SW 1271 (cell line): ENCODE measurements at places on chromosomes 4 and X.

DNA sequence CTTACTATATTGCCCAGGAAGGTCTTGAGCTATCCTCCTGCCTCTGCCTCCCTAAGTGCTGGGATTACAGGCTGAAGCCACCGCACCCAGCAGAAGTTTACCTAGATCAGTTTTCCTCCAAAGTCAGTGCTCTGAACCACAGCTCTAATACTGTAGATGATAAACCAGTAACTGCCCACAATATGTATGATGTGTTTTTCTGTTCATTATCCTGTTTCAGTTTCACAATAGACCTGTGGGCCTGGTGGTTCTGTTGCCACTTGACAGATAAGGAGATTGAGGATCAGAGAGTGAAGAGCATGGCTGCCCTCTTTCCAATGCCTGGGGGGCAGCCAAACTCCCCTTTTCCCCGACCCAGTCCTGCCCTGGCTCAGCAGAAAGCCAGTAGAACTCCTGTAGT is 87.0 kb downstream of the EFNB1 start:
- DNase-seq = no peak

DNA sequence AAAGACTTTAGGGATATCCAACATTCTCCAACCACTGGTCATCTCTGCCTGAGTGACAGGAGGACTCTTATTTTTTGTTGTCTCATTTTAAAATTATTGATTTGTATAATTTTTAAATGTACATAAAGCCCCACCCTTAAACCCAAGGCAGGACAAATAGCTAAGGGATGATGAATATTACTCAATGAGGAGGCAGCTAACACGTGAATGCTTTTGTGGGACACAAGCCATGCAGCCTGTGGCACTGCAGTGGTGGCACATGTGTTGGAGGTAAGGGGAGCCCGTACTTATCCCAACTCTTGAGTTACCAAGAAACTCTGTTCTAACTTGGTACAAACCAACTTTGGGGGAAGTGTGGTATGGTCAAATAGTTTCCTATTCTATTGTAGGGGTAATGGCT is 19.5 kb downstream of the MID1IP1 start:
- no peak for DNase-seq

GRCh38 chrX:113212052-113212451 is 371.4 kb upstream of the AMOT start:
- no peak for DNase-seq

GRCh38 chrX:151391722-151392121 is 5.3 kb upstream of the VMA21 start:
- no peak for DNase-seq

GRCh38 chrX:65581661-65582339 is 47.2 kb upstream of the LAS1L start:
- peak; percentile 33 for DNase-seq

- DNase-seq = no peak
Measured at GRCh38 chrX:47651043-47651905, 911 bp upstream of the ELK1 start.

GRCh38 chr4:121564840-121565375 is 131.9 kb downstream of the ANXA5 start:
- DNase-seq = no peak

GRCh38 chr4:39825741-39826231 is 127.8 kb downstream of the UBE2K start:
- no peak for DNase-seq

DNA sequence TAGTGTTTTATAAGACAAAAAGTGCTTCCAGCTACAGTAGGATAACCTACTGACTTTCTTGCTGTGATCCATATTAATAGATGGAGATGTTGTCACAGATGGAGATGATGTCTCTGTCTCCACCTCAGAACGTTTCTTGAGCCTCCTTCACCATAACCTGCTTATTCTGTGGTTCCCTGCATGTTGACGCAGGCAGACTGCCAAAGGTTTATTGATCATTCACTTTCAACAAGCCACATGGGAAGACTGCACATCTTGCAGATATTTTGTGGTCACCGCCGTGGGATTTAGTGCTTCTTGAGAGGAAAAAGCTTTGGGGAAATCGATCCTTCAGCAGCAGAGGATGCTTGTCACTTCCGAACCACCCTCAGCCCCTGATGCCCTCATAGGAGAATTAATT is 943.0 kb upstream of the PRKX start:
- no peak for DNase-seq

DNA sequence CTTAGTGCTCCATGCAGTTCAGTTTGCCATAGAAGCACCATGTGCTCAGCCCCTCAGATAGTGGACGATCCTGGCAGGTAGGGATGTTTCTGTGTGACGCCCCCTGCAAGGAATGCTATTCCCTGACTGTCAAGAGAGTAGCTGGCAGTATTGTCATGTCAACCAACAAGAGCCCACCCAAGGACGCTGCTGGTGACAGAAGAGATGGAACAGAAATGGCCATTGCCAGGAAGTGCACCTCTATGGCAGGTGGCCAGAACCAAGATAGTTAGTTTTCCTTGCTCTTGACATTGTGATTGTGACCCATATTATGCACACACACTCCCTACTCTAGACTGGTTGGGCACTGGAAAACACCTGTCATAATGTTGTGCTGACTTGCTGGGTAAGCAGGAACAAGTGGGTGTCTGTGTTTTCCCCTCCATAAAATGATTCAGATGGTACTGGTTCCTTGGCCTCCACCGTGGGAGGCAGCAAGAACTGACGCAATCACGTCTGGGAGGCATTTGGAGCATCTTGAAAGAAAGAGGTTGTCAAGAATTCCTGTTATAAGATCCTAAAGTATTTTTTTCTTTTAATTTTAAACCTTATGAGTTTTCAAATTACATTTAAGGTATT is 507.9 kb downstream of the MID1IP1 start:
- DNase-seq = no peak

GRCh38 chrX:45628041-45628440 is 427.4 kb upstream of the DIPK2B start:
- DNase-seq = no peak

DNA sequence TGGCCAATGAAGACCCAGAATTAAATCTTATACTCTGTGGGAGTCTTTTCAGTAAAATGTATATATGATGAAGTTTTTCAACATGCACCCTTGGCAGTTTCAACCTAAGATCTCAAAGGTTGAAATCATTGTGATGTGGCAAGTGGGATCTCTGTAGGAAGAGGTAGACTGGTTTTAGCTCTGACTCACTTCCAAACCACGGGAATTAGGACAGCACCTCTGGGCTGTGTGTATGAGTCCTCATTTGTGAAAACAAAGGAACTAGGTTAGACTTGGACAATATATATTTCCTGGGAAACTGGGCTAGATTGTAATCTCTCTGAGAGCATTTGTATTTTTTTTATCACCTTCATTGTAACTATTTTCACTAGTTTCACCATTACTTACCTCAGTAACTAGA is 333.0 kb downstream of the ADGRL3 start:
- no peak for DNase-seq

DNA sequence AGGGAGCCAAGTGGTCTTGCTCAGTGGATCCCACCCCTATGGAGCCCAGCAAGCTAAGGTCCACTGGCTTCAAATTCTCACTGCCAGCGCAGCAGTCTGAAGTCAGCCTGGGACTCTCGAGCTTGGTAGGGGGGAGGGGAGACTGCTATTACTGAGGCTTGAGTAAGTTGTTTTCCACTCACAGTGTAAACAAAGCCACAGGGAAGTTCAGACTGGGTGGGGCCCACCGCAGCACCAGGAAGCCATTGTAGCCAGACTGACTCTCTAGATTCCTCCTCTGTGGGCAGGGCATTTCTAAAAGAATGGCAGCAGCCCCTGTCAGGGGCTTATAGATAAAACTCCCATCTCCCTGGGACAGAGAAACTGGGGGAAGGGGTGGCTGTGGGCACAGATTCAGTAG is 721.0 kb upstream of the NDST4 start:
- DNase-seq = no peak

GRCh38 chrX:69264158-69264581 is 98.9 kb upstream of the PJA1 start:
- no peak for DNase-seq

GRCh38 chrX:69815063-69815462 is 199.2 kb downstream of the EDA start:
- no peak for DNase-seq

DNA sequence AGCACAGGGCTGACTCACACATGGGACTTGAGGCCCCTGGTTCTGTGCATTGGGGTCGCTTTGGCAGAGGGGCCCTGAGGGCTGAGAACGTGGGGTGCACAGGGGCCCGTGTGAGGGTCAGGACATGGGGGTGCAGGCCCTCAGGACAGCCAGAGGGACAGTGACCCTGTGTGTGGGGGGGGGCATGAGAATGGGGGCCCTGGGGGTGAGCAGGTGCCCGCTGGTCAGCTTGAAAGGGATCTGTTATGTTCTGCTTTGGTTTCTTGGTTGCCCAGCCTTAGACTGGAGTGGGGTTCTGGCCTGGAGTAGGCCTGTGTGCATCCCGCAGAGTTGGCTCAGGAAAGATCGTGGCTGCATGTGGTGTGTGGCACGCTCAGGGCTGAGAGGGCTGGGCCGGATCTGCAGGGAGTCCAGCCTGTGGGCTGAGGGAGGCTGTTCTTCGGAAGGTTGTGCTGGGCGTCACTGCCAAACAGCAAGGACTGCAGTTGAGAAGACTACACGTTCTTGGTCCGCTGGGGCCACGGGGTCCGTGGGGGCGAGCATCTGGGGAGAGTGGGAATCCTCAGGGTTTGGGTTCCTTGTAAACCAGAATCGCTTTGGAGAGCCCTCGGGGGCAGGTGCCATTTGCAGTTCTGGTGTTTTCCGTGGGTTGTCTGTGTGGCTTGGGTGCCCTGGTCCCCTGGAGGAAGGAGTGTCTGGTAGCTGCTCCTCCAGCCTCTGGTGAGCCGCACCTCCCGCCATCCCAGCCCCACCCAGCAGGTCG is 15.2 kb upstream of the UVSSA start:
- DNase-seq = no peak

GRCh38 chrX:9327086-9327746 is 137.6 kb upstream of the TBL1X start:
- DNase-seq = no peak

GRCh38 chr4:125520258-125520990 is 205.7 kb downstream of the FAT4 start:
- no peak for DNase-seq

DNA sequence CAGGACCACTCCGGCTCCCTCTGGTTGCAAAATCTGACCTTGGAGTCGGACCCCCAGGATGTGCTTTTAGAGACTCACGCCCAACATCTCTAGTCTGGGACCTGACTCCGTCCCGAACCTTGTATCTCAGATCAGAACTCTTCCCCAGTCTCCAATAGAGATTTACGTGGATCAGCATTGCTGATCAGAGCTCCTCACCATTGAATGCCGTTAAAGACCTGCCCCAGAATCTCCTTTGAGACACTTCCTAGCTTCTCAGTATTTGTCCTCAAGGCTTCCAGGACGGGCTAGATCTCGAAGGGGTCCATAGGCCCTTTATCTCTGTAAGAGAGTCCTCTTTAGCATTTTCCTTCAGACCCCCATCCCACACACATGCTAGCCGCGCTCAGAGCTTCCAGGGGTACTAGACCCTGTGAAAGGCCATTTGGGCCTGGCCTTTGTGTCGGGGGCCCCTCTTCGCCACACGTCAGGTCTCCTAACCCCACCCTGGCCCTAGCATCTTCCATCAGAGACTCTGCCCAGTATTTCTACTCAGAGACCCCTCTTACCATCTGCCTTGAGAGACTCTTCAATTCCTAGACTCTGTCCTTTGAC is 662 bp downstream of the UBA1 start:
- DNase-seq = no peak

- DNase-seq = no peak
Measured at GRCh38 chr4:39043058-39043860, 11.1 kb upstream of the TMEM156 start.

- DNase-seq = no peak
Measured at GRCh38 chrX:13892856-13893255, 76.0 kb upstream of the GPM6B start.

DNA sequence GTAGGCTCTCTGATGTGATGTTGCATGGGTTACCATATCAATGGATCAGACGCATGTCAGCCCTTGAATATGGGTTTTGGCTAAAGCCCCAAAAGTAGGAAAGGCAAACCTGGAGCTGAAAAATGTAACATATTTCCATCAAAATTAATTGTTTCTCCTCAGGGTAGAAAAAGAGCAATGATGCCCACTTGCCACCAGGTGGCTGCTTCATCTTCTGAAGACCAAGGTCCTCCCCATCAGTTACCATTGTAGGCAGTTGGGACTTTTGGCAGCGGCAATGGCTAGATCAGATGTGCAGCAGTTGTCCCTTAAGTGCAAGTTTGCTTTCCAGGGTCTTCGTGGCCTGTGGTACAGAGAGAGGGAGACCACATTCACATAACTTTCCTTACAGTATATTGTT is 118.2 kb downstream of the NAF1 start:
- DNase-seq = no peak

DNA sequence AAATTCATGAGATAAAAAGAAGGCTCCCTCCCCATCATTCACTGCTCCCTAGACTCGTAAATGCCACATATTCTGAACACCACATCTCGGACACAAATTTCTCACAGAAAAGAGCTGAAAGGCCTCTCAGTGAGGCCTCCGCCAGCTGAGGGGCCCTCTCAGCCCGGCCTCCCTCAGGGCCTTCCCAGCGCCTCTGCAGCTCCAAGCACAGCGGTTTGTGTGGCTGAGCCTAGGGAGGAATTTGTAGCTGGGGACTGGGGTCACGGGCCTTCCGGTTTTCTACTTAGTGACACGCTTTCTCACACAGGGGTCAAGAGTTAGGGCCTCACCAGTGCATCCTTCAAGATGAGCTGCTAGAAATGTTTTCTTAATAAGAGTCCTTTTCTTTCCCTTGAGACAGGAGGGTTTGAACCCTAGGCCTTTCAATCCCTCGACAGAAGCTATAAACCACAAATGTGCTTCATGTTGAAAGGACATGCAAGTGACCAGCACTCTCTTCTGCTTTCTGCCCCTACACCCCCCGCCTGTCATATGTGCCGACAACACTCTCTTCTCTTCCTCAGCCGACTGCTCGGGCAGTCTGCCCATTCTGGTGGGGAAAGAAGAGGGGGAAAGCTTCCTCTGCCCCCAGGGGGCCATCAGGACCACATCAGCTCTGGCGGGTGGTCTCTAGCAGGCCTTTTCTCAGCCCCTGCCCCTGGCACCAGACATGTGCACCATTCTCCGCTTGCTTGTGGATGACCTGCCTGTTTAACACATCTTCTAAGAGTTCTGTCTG is 104.9 kb downstream of the CHIC2 start:
- DNase-seq = no peak

GRCh38 chrX:154374313-154375155 is at the start of gene FLNA:
TSS of gene FLNA (minus strand) at chrX:154374634. CDS start at chrX:154371245, 3,389 bp downstream.
- DNase-seq = no peak

DNA sequence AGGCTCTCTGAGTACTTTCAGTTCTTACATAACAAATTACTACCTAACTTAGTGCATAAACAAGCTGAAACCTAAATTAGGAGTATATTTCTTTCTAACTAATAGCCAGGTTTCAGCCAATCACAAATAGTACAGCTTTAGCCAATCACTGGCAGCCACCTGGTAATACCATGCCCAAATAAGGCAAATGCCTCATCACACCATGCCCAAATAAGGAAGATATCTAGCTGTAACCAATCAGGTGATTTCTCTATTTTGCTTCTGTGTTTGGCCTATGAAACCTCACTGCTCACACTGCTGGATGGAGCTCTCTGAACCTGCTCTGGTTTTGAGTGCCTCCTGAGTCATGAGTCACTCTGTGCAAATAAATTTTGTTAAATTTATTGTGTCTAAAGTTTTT is 113.5 kb downstream of the DDIT4L start:
- no peak for DNase-seq
